ENCODE measurements at places on chromosomes 5 and 9.

GRCh38 chr5:54108136-54108535 is 202.2 kb downstream of the ARL15 start:
- DNase-seq: no peak

GRCh38 chr9:91012933-91013841 is 211.6 kb downstream of the SYK start:
- DNase-seq: no peak

- no peak for DNase-seq
Observed at GRCh38 chr5:178940569-178941360, at the start of gene ZNF454. TSS of gene ZNF454 (plus strand) at chr5:178941198. CDS start at chr5:178942792, 1,594 bp downstream.

DNA sequence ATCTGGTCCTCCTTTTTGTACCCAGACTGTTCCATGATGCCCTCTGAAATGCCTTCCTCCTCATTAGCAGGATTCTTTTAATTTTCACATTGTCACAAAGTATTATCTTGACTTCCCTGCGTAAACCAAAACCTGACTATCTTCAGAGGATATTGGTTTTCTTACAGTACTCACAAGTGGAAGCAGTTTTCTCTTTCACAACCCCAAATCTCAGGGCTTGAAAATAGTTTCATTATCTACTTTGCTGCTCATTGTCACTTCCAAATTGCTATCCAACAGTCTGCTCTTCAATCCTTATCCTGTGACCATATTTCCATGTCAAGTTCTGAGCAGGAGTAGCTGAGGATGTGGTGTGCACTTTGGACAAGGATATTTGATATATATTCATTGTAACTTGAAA is 324.1 kb downstream of the FAM170A start:
- DNase-seq: no peak

GRCh38 chr5:150056075-150056443 is 30.3 kb downstream of the CSF1R start:
- no peak for DNase-seq

GRCh38 chr5:146336197-146336596 is 2.4 kb upstream of the POU4F3 start:
- DNase-seq: no peak

GRCh38 chr9:91085517-91086291 is 276.0 kb downstream of the AUH start:
- DNase-seq: peak; percentile 95

DNA sequence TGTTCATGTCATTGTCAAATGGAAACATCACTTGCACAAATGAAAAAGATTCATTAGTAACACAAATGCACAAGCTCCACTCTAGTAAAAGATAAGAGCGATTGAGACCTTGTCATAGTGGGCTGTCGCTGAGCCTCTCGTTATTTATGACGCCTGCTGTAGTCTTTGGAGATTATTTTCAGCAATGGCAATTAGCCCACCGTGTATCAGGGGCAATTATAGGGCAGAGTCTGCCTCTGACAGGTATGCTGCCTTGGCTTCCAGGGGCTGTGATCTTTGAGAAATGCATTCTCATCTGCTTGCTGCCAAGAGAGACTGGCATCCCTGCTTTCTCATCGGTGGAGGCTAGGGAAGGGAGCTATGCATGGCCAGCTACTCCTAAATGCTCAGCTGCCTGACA is 426.8 kb upstream of the CLINT1 start:
- DNase-seq: no peak

DNA sequence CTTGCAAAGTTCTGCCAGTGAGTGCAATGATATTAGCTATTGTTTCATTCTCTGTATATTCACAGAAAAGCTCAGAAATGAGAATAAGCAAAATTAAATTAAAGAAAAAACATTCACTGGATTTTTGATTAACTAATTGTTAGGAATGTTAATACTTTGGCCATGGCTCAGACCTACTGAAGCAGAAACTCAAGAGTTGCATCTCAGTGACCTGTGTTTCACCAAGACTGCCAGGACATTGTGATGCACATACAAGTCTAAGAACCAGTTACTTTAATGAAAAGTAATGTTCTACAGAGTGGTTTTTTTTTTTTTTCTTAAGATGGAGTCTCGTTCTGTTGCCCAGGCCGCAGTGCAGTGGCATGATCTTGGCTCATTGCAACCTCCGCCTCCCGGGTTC is 464.9 kb upstream of the NMUR2 start:
- DNase-seq: no peak

DNA sequence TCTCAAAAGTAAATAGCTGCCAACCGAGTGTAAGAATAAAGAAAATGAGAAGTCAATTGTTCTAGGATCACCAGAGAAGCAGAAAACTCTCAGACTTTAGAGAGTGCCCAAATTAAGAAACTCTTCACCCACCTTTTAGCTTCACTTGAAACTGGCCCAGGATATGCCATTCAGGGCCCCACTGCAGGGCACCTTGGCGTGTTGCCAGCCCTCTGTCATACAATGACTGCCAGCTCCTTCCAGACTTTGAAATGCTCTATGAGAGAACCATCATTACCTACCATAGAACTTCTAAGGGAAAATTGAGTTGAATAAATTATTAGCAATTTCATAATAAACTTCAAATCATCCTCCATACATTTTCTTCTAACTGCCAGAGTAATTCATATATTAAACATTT is 240.5 kb downstream of the CETN3 start:
- DNase-seq: no peak

GRCh38 chr9:34994260-34994899 is 4.8 kb downstream of the DNAJB5 start:
- peak; percentile 15 for DNase-seq

DNA sequence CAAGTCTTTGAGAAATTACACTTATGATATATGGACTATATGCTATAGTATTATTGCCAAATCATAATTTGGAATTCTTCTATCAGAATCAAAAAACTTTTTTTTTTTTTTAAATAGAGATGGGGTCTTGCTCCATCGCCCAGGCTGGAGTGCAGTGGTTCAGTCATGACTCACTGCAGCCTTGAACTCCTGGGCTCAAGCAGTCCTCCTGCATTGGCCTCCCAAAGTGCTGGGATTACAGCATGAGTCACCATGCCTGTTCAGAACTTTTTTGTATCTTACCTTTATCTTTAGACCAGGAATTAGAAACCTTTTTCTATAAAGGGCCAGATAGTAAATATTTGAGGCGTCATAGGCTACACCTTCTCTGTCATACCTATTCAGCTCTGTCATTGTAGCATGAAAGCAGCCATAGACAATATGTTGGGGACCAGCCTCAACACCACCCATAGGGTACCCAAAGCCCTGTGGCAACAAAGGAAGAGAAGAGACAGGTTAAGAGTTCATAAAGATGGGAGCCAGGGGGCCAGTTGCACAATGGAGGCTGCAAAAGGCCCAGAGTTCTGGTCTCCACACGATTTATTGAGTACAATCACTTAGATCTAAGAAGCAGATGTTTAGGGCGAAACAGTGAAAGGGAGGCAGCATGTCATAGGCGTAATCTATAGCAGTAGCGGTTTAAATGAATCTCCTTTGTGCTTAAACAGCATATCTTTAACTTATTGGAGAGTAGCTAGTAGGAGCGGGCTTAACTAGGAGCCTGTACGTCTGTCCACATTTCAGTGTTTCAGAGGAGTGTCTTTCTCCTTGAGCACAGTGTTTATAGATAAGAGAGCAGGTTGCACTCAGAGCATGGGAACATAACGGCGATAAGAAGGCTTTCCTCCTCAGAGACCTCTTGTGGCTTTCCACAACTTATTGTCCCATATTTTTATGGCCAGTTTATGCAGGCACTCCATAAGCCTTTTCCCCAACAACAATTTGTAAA is 12.5 kb downstream of the ECM2 start:
- no peak for DNase-seq

- DNase-seq: no peak
Observed at GRCh38 chr5:5702934-5703333, 280.5 kb downstream of the ICE1 start.

GRCh38 chr9:136198605-136199083 is 6.3 kb downstream of the LHX3 start:
- no peak for DNase-seq

DNA sequence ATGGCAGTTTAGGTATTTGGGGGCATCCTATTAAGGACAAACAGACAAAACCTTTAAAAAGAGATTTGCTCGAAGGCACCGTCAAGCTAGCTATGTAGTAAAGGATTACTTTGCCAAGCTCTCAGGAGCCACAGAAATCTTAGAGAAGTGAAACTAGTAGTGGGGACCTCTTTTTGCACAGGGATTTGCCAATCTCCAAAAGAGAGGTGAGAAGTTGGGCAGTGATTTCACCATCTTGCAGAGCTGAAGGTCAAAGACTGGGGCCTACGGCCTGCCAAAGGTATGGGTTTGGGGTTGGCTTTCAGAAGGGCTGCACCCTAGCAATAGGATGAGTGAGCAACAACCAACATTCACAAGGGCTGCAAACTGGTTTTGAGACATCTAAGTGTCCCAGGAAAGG is 1.6 kb upstream of the FCN1 start:
- DNase-seq: peak; percentile 74

DNA sequence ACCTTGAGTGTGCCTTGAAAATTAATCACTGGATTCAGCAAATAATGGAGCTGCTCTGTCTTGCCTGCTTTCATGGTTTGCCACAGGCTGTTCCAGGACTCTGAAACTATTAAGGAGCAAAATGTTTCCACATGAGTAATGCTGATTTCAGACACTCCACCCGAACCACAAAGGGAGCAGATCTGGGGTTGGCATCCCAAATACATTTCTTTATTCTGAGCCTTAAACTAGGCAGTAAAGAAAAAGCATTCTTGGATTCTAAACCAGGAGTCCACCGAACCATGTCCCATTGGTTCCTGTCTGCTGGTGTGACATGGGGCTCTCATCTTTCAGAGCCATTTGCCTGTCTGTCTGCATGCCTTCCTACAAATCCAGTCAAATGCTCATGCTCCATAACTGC is 10.1 kb upstream of the C1QTNF3 start:
- DNase-seq: no peak

- no peak for DNase-seq
Observed at GRCh38 chr9:73229543-73229942, 77.9 kb downstream of the ANXA1 start.

DNA sequence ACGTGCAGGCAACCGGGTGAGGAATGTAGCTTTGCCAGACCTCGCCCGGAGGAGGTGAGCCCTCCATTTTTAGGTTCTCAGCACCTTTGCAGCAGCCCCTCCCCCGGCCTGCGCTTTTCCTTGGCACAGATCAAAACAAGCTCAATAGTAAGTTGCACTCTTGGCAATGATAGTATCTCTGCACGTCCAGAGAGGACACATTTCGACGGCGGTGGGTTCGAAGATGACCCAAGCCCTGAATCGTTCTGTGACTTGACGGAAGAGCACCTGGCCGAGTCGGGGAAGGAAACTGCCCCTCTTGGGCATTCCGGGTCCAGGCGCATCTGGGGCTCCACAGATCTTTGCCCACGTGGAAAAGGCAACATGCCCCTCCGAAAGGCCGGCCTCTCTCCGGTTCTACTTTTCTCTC is 904 bp downstream of the GDNF start:
- DNase-seq: no peak

GRCh38 chr5:88675708-88676636 is 207.0 kb downstream of the MEF2C start:
- DNase-seq: peak; percentile 27

DNA sequence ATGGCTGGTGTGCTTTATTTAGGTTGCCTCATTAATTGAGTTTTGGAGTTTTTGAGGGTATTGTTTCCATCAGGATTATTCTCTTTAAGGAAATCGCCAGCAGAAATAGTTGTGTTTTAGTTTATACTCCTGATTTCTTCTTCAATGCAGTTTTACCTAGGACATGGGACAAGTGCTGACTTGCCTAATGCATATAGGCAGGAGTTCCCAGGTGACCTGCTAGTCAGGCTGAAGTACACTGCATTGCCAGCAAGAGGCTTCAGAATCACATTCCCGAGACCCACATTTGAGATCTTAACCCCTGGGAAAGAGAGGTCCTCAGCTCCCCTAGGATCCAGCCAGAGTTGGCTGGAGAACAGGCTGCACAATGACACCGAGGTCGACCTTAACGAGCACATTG is 1.5 kb upstream of the OR1N2 start:
- DNase-seq: no peak

DNA sequence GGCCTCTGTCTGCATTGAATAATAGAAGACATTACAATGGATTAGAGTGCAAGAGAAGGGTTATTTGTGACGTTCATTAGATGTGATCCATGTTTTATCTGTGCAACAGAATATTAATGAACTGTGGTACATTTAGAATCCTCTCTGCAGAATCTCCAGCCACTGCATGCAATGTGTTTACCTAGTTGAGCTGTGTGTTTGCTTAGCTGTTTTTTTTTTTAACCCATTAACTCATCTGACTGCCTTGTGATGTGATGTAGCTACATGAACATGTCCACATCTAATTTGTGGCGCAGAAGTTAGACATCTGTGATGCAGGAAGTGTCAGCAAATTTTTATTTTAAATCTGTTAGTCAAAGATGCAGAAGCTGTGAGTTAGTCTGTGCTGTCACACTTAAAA is 236.9 kb downstream of the CD180 start:
- DNase-seq: no peak

- DNase-seq: no peak
Observed at GRCh38 chr5:137199966-137200365, 299.2 kb downstream of the SPOCK1 start.

DNA sequence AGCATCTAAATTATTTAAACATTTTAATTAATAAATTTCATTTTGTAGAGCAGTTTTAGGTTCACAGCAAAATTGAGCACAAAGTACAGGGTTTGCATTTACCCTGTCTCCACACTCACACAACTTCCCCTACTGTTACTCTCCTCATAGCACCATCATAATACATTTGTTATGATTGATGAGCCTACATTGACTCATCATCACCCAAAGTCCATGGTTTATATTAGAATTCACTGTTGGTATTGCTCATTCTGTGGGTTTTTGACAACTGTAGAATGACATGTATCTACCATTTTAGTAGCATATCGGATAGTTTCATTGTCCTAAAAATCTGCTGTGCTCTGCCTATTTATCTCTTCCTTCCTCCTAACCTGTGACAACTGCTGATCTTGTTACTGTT is 411.1 kb upstream of the MPDZ start:
- DNase-seq: no peak

- DNase-seq: no peak
Observed at GRCh38 chr9:124793015-124793541, 16.1 kb downstream of the OLFML2A start.

GRCh38 chr5:109619606-109620005 is 70.1 kb upstream of the MAN2A1 start:
- DNase-seq: peak; percentile 5

DNA sequence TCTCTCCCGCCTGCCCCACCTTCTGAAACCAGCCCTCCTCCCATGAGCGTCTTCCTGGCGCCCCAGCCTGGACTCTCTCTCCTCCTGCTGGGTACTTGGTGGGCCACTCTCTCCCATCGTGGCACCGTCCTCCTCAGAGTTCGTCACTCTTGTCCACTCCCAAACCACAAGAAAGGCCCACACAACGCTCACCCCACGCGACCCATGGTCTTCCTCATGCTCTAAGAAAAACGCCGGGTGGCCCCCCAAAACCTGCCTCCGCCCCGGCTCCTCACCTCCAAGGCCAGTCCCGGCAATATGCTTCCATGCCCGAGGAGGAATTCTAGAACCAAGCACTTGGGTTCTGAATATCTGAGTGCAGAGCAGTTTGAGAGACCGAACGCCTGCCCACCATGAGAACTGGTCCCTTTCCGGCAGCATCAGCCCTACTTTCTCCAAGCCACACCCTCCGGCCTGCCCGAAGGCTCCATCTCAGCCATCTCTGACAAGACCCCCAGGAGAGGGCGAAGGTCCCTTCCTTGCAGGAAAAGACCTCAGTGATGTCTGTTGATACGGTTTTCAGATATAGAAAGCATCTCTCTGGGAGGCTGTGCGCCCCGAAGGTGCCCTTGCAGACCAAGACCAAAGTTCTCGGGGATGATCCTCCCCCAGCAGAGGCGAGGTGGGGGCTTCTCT is 15.0 kb downstream of the SLC6A3 start:
- DNase-seq: no peak

- DNase-seq: no peak
Observed at GRCh38 chr9:114023961-114024360, 54.1 kb downstream of the AMBP start.

All from inflammatory macrophage treated with lipopolysaccharide for 4 hours (primary cell).